Thoracic aorta (tissue), 2 donors: ENCODE measurements at places on chromosomes 13 and 19.

- DNase-seq, result no peak
Measured at GRCh38 chr13:44098559-44098958, 218.9 kb downstream of the LACC1 start.

- DNase-seq, result no peak
Measured at GRCh38 chr13:62512194-62513141, 1096.8 kb upstream of the PCDH20 start.

DNA sequence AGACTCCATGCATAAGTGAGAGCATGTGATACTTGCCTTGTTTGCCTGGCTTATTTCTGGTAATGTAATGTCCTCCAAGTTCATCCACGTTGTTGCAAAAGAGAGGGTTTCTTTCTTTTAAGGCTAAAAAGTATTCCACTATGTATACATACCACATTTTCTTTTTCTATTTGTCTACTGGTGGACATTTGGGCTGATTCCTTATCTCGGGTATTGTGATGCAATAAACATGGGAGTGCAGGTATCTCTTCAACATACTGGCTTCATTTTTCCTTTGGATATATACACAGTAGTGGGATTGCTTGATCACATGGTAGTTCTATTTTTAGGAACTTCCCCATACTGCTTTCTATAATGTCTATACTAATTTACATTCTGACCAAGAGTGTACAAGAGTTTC, 49.6 kb upstream of the EBPL start:
- no peak for DNase-seq

GRCh38 chr19:56829596-56829995, 10.9 kb downstream of the PEG3 start:
- DNase-seq, result no peak

GRCh38 chr19:35032356-35032865, 2.1 kb downstream of the SCN1B start:
- DNase-seq, result no peak

DNA sequence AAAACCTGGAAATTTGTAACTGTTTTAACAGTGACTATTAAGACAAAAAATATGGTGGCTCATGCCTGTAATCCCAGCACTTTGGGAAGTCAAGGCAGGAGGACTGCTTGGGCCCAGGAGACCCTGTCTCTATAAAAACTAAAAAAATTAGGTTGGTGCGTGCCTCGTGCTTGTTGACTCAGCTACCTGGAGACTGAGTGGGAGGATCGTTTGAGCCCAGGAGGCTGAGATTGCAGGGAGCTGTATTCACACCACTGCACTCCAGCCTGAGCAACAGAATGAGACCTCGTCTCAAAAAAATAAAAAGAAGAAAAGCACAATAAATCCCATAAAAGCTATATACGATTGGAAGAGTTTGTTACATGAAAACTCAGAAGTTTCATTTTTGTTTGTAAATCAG, 23.7 kb downstream of the KLF5 start:
- DNase-seq, result no peak

GRCh38 chr13:37893321-37893720, 23.7 kb upstream of the TRPC4 start:
- no peak for DNase-seq
